ENCODE measurements at places on chromosomes 6 and 20.
A peak's percentile ranks its signal among the peaks of the same experiment; 100 is the strongest.

- no peak for DNase-seq
Observed at GRCh38 chr6:83047065-83047754, 18.4 kb downstream of the UBE3D start.

- DNase-seq = no peak
Observed at GRCh38 chr20:3727401-3728021, 5.0 kb upstream of the HSPA12B start.

- no peak for DNase-seq
Observed at GRCh38 chr20:37913567-37914366, 10.8 kb downstream of the VSTM2L start.

- no peak for DNase-seq
Observed at GRCh38 chr20:54630582-54630981, 155.2 kb downstream of the DOK5 start.

DNA sequence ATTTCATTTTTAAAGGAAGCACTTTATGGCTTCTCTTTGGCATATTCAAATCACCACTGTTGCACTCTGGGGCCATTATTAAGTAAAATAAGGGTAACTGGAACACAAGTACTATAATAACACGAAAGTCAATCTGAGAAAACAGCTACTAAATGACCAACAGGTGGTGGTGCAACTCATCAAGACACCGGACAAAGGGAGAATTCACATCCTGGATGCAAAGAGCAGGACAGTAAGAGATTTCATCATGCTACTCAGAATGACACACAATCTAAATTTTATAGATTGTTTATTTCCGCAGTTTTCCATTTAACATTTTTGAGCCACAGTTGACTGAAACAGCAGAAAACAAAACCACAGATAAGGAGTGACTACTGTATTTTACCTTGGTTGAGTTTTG, 27.6 kb upstream of the LY86 start:
- no peak for DNase-seq

DNA sequence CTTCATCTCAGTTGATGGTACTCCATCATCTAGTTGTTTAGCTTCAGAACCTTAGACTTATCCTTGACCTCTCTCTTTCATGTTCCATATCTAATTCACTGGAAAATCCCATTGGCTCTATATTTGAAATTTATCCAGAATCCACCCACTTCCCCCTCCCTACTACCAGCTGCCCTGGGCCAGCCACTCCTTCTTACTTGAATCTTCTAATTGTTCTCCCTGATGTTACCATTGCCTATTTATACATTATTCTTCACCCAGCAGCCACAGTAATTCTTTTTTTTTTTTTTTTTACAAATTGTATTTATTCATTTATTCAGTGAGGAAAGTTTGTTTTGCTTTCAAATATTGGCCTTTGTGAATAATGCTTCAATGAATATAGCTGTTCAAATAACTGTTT, 8.2 kb downstream of the SEC23B start:
- DNase-seq = no peak

GRCh38 chr20:62808211-62808865, 3.7 kb downstream of the OGFR start:
- DNase-seq = peak; percentile 35

DNA sequence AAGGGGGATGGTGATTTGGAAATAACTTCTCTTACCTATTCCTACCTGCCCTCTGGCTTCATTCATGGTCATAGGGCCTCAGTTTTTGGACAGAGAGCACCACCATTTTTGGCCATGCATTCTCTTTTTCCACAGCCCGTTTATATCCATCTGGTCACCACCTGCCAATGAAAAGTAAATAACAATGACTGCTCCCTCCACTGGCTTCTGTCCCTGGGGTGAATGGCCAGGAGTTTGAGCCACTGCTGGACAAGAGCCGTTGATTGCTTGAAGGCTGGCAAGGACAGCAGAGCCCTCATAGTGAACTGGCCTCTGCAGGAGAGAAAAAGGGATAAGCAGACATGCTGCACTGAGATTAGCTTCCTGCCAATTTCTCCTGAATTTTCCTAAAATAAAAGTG, 261.8 kb downstream of the ADGB start:
- DNase-seq = no peak

DNA sequence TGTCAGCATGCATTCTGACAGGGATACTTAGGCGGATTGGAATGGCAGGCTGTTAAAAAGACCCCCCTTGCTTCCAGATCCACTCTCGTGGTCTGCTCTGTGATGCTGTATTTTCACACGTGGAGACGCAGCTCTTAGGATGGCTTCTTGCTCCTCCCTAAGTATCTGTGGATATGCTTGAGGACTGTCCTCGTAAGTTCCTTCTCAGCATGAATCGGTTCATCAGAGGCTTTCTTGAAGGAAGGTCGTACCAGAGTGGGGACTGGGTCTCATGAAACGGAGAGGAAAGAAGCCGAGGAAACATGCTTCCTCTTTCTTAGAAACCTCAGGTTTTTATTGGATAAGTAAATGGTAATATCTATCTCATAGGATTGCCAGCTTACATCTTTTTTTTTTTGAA, 220.4 kb downstream of the FARS2 start:
- no peak for DNase-seq

- no peak for DNase-seq
Observed at GRCh38 chr6:16028966-16029365, 99.9 kb upstream of the MYLIP start.

- no peak for DNase-seq
Observed at GRCh38 chr20:44756956-44757355, 11.3 kb downstream of the KCNK15 start.

DNA sequence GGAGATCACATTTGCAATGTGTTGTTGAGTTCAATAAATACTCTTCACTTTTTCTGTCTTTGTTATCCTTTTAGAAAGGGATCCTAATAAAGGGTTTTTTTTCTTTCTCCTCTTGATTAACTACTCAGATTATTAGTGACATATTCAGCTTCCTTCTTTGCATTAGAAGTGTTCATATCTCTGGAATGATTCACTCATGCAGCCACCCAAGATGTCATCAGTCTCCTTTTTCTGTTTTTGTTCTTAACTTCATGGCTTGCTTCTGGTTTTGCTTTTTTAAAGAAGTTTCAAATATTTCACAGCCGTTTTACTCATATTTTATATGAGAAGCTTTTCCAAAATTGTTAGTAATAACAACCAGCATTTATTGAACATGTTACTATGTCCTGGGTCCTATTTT, 187.6 kb downstream of the TMEM242 start:
- peak; percentile 27 for DNase-seq

GRCh38 chr20:10551732-10552724, 116.9 kb downstream of the SLX4IP start:
- DNase-seq = no peak

- no peak for DNase-seq
Observed at GRCh38 chr20:19789446-19789845, 31.4 kb downstream of the RIN2 start.

- no peak for DNase-seq
Observed at GRCh38 chr20:15700147-15700765, 873.0 kb downstream of the KIF16B start.

DNA sequence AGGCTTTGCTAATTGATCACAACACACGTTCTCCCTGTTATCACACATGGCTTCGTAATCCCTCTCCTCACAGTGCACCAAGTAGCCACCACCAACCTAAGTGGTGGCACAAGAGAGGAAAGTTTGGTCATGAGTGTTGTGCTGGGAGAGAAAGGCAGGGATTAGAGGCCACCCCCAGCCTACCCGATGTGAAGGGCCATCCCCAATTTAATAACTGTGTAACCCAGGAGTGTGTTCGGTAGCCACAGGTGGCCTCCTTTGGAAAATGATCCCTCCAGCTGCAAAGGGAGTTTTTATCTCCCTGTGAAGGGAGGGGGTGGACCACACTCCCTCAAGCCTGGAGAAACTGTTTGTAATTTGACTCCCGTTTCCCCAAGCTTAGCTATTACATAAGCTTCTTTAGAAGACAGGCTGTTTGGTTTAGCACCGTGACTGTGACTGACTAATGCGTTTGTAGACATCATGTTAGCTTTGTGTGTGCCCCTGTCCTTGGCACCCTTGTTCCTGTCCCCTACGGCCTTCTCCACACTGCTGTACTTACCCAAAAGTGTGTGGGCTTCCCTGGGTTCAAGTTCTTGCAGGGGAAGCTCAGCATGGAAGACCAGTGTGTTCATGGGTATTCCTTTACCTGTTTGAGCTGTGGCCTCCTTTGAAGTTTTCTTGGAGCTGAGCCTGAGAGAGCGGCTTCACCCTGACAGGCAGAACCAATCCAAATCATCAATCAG, 20.6 kb downstream of the PPP1R16B start:
- DNase-seq = peak; percentile 73

GRCh38 chr6:139376017-139376330, 1.5 kb upstream of the CITED2 start:
- DNase-seq = no peak

- no peak for DNase-seq
Observed at GRCh38 chr20:3900187-3900604, 11.0 kb downstream of the PANK2 start.

DNA sequence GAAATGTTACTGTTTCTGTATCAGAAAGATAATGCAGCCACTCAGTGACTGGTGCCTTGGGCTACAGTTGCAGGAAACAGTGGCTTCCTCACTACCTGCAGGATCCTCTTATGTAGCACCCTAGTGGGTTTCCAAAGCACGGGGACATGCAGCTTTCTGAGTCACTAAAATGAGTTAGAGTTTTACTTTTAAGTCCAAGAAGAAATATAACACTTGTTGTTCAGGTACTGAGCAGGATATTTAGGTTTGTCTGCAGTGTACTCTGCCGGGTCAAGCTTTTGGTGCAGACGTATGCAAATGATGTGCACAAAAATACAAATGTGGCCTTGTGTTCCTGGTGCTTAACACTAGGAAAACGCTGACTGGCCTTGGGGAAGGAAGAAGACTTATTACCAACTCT, 22.0 kb downstream of the ACSS1 start:
- no peak for DNase-seq

DNA sequence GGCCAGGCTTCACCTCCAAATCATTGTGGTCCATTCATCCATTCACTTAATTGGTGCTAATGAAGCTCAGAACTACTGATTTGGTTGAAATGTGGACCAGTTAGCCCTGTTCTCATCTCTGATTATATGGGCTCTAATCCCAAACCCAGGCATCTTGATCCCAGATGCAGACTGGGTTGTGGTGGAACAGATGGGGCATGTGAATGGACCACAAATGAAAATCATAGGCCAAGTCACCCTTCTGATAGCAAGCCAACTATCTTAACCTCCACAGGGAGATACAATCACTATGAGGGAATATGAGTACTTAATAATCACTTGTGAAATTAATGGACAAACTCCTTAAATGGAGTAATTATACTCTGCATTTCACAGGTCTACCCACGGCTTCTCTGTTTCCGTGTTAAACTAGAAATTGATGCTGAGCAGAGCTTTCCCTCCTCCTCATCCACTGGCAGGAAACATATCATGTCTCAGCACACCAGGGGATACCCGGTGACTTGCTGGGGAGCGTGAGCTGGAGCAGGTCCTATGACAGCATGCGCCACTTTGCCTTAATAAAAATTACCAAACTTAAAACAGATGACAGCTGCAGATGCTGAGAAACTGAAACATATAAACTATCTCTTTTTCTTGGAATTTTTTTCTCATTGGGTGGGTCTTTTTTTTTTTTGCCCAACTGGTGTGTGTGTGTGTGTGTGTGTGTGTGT, 108.8 kb upstream of the HEY2 start:
- no peak for DNase-seq

- no peak for DNase-seq
Observed at GRCh38 chr20:19079536-19080299, 132.7 kb upstream of the SLC24A3 start.

GRCh38 chr6:155152211-155153076, 111.4 kb upstream of the CLDN20 start:
- no peak for DNase-seq

DNA sequence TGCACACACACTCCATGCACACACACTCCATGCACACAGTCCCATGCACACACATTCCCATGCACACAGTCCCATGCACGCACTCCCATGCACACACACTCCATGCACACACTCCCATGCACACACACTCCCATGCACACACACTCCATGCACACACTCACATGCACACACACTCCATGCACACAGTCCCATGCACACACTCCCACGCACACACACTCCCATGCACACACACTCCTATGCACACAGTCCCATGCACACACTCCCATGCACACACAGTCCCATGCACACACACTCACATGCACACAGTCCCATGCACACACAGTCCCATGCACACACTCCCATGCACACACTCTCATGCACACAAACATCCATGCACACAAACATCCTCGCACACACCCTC, 168.4 kb downstream of the TTLL2 start:
- DNase-seq = no peak

GRCh38 chr20:23019403-23019802, 15.7 kb upstream of the SSTR4 start:
- DNase-seq = no peak

DNA sequence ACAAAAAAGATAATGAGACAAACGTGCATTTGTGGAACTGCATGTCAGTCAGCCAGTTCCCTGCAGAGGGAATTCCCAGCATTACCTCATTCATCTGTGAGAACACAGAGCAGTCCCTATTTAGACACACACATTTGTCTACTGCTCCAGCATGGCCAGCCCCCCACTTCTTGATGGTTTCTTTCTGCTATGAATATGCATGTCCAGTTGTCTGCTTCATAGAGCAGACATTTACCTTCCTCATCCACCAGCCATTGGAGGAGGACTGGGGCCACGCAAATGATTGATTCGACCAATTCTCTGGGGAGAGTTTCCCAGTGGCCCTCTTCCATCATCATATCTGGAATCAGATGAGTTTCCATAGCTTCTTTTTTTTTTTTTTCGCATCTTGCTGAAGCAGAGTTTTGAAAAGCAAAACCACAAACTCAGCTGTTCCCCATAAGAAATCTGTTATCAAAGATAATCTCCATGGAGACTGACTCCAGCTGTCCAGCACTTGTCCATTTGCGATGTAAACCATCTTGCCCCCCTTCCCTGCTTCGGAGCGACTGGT, 11.8 kb downstream of the ENPP1 start:
- peak; percentile 85 for DNase-seq

- DNase-seq = no peak
Observed at GRCh38 chr6:7110092-7110792, 2.5 kb downstream of the RREB1 start.

- DNase-seq = peak; percentile 14
Observed at GRCh38 chr20:57560554-57561355, at the start of gene PCK1. TSS of gene PCK1 (plus strand) at chr20:57561110. CDS start at chr20:57561412, 302 bp downstream.

DNA sequence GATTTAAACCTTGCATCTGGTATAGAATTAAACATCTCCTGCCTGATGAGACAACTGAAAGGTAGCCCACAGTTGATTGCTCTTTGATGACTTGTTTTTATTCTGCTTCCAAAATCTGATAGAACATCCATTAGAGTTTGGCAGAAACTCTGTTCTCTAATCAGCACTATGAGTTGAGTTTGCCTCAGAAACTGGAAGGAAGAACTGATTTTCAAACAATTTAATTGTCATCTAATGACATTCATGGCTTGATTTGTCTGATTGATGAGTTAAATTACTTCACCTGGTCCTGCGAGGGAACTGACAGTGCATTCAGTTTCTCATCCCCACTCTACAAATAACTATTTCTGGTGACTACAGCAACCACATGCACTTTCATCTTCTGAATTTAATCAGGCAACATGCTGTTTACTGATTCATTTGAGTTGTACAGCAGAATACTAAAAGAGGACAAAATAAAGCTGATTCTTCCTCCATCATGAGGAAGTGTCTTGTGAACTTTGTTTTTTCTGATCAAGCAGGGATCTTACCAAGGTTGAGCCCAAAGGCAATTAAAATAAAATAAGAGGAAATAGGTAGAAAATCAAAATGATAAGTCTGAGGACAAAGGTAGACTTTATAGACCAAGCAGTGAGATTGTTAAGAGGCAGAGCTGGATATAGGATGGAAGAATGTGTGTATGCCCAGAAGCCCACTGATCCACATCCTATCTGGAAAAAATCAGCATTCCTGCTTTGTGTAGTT, 15.7 kb upstream of the MRAP2 start:
- no peak for DNase-seq
